Stimulated activated CD4-positive, alpha-beta T cell treated with anti-CD3 and anti-CD28 coated beads, Interleukin-1b, Interleukin-23, amount 100 ng/mL, for 1 hour (primary cell): ENCODE measurements at places on chromosomes 12 and 14.

DNA sequence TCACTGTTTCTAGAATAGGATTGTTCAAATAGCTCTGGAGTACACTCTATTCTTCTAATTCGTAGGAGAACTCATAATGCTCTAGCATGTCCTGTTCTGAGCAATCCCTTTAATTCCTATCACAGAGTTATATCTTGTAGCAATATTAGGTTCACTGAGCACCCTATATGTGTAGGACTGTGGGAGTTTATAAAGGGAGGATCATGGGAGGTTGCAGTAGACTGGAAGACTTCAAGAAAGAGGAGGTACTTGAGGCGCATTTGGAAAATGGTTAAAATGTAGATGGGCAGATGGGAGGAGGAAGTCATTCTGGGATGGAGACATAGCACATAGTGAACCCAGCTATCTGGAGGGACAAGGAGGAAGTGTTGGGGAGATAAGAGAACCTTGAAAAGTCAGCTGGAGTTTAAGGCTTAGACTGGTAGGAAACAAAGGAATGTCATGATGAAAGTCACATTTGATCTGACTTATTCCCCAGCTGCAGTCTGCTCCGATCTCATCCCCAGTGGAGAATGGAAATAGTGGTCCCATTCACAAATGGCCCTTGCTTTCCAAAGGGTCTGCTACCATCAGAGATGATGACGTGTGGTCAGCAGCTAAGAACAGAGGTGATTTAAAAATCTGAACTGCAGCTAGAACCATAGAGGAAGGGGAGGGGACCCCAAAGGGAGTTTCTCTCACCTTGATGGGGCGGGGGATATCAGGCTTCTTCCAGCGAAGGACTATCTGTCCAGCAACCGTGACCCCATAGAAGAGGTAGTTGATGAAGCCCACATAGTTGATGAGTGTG lies 10.1 kb upstream of the CEBPE start:
- no peak for DNase-seq

GRCh38 chr12:108193493-108193892 lies 64.4 kb downstream of the WSCD2 start:
- DNase-seq, result no peak

- DNase-seq, result no peak
Observed at GRCh38 chr12:116435984-116436383, 123.2 kb upstream of the MAP1LC3B2 start.

- DNase-seq, result no peak
Observed at GRCh38 chr12:40343124-40343523, 118.3 kb downstream of the LRRK2 start.

DNA sequence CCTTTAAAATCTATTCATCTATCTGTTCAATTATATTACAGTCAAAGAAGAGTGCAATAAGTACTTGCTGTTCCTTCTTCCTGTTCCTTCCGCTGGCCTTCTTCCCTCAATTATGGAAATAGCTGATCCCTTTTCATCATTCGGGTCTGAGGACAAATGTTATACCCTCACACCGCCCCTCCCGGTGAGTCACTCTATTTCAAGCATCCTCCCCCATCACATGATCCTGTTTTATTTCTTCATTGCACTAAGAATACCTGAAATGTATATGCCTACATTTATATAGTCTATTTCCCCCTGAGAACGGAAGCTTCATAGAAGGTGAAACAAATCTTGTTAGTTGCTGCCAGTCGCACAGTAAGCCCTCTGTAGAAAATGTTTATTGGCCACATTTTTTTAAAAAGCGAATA lies 2.5 kb downstream of the SLC38A1 start:
- no peak for DNase-seq

DNA sequence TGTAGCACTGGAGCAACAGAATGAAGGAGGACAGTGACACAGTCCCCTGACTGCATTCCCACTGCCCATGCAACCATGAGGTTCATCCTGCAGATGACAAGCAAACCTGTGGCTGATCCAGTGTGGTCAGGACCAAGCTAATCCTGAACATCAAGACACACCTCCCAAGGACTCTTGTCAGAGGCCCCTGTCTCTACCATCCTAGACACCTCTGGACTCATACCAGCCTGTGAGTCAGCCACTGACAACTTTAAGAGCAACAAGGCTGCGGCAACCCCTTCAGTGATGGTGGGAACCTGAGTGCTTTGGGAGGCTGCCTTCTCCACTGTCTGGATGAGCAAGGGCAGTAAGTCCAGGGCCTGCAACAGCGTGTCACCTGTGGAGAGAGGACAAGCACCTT lies 24.6 kb downstream of the GCN1 start:
- DNase-seq, result no peak

DNA sequence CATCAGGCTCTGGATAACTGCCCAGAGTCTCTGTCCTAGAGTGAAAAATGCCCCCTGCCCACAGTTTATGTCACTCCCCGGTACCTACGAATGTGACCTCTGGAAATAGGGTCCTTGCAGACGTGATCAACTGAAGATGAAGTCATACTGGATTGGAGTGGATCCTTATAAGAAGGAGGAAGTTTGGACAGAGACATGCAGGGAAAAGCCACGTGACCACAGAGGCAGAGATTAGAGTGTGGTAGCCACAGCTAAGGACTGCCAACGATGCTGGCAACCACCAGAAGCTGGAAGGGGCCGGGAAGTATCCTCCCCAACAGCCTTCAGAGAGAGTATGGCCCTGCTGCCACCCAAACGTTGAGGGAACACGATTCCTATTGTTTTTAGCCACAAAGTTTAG lies 101.2 kb upstream of the NCOR2 start:
- DNase-seq, result no peak

- no peak for DNase-seq
Observed at GRCh38 chr12:68189821-68190242, 30.3 kb upstream of the IFNG start.

DNA sequence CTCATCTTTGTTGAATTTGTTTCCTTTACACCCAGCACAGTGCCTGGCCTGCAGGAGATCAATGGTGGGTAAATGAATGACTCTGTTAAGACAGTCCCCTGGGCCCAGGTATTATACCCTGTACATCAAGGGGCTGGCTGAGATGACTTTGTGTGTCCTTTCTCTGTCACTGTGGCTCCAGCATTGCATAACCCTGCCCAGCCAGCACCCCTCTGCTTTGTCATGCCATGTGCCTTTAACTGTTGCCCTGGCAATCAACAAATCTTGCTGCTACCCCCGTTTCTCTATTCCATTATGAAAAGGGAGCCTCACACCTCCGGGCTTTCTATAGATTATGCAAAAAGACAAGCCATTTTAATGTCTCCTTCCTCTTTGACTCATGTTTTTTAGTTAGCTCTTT lies 7.6 kb upstream of the FLVCR2 start:
- DNase-seq, result no peak

DNA sequence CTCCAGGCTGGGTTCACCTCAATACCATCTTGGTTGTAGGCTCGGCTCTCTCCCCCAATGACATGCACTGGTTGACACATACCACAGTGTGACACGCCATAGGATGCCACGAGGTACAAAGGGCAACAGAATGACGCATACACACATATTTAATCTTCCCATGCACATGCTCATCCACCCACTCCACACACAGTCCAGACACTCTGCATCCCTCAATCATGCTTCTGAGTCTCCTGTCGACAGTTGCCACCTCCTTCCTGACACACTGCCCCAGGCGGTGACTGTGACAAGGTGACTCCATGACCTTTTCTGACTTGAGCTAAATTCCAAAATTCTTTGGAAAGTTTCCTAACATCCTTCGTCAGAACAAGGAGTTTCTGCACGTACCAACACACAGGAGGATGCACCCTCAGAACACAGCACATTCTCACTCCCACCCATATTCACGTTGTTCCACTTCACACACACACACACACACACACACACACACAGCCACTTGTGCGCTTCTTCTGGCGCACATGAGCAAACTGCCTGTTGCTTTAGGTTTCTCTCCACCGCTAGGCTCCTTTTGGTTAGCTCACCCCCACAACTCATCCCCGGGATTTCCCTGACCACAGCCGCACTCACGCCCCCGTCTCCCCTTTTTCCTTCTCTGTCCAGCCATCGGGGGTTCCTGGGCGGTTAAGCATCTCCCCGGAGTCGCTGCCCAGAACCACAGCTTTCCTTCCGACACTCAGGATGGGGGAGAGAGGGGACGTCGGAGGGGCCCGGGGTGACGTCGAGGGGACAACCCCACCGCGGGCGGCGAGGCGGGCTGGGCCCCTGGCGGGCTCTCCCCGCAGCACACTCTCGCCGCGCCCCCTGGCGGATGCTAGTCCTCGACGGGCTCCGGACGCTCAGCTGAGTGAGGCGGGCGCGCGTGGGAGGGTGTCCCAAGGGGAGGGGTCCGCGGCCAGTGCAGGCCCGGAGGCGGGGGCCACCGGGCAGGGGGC lies 536 bp upstream of the WNT1 start:
- peak; percentile 74 for DNase-seq

- DNase-seq, result no peak
Observed at GRCh38 chr12:79406993-79407392, 283.8 kb downstream of the PAWR start.

DNA sequence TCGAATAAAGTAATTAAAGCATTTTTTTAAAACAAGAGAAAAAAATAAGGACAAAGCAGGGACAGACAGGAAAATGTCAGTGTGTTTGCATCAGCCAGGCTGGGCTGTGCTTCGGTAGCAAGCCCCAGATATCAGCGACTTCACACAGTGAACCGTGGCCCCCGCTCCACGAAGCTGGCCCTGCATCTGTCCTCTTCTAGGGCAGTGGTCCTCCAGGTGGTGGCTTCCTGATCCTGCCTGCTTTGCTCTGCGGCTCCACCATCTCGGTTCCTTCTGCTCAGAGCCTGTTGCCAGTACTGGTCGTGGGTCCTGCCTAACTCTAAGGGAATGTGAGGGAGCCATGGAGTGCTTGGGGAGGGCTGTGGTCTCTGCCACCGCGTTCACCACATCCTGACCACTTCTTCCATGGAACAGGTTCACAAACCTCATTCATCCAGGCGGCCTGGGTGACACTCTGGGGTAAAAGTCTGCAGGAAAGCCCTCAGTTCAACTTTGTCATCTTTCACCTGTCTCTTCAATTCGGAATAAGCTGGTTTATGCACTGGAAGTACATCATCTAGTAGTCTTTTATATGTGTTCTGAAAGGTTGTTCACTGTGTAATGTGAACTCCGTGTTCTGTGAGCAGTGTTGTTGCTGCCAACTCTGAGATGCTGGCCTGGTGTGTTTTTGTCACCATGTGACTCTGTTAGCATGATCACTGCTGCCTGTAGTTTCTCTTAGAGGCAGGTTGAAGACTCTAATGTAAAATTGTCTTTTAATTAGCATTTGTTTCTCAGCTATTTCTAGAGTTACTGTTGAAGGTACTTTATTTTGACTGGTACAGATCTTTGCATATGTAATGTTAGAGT lies 47.9 kb downstream of the ANKRD9 start:
- no peak for DNase-seq

DNA sequence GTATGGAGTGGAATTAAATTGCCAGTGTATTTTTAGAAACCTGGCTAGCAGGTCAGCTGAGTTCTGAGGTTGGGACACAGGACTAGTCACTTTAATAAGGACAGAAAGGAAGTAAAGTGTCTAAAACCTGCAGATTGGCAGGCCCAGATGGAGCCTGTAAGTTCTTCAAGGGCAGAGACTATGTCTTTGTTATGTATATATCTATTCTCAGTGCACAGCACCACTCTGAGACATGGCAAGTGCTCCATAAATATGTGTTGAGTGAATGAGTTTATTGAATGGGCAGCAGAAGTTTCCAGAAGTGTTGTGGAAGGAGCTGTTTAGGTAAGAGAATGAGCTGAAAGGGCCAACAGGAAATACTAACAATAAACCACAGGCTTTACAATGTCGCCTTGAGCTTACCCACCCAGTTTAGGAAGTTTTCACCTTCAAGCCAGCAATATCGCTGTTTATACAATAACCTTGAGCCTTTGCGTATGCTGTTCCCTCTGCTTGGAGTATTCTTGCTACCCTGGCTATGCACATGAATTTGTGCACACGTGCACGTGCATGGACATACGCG lies 109.5 kb upstream of the TMPO start:
- no peak for DNase-seq

- no peak for DNase-seq
Observed at GRCh38 chr12:109757671-109758265, 44.1 kb downstream of the FAM222A start.

GRCh38 chr12:104823985-104824461 lies 134.1 kb downstream of the SLC41A2 start:
- no peak for DNase-seq

DNA sequence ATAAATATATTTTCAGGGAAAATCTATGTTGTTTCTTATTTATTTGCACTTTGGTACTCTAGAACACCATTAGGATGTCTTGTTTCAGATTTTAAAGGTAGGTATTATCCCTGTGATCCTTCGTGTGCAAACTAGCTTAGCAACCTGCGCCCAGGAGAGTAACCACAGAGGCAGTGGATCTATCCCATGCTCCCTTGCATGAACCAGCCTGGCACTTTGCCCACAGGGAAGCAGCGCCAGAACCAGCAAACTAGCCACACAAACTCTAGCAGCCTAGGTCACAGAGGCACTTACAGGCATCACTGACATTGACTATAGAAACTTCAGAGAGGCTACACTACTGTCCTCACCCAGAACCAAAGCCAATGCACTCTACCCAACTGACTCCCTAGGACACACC lies 76.1 kb downstream of the TSHR start:
- DNase-seq, result no peak

GRCh38 chr14:95444132-95445129 lies 72.0 kb downstream of the SYNE3 start:
- no peak for DNase-seq

GRCh38 chr12:68932128-68932960 lies 627 bp downstream of the CPM start:
- no peak for DNase-seq

DNA sequence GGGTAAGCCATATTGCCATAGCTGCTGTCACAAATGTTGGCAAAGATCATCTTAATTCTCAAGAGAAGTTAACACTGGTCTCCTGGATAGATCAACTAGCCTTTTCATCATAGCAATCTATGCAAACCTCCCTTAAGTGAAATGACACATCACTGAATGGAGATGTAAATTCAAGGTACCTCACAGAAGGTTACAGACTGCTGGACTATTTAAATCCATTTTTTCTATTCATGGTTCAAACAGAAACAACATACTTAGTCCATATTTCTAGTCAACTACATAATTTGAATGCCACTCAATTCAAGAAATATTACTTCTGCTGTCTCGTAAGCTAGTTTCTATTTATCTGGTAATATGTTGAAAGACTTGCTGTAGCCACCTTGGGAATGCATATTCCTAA lies 748.3 kb downstream of the C12orf50 start:
- DNase-seq, result no peak
